ENCODE measurements at places on chromosomes 2 and 18. TPM values are rescaled to one million over a fixed set of nuclear protein-coding genes. Genes with fewer than 3 reads are reported as not detected.

GRCh38 chr2:101012054-101012705 lies 10.1 kb downstream of the RPL31 start:
- DNase-seq: no peak

DNA sequence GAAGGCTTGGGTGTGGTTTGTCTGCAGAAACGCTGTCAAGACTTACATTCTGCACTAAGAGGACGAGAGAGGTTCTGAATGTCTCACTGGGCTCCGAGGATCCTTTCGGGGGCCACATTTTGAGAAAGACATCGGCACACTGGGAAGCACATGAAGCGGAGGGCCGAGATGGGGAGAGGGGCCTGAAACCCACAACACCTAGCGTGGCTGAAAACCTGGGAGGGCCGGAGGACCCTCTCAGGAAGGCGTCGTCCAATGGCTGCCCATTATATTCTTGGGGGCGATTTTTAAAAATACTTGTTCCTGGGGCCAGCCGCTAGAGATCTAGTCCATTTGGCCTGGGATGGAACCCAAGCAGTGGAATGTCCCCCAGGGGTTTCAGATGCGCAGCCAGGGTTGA lies 229.6 kb downstream of the GBX2 start:
- no peak for DNase-seq

DNA sequence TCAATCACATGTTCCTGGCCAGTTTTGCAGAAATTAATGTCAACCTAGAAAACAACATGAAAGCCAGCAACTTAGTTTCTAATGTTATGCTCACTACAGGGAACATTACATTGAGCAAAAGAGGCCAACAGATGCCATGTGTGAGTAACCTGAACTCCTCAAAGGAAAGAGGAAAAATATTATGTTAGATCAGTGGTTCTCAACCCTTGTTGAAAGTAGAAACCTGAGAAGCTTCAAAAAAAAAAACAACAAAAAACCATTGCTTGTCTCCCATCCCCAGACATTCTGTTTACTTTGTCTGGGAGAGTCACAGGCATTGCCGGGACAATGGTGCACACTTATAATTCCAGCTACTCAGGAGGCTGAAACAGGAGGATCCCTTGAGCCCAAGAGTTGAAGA lies 57.7 kb downstream of the METTL4 start:
- no peak for DNase-seq

DNA sequence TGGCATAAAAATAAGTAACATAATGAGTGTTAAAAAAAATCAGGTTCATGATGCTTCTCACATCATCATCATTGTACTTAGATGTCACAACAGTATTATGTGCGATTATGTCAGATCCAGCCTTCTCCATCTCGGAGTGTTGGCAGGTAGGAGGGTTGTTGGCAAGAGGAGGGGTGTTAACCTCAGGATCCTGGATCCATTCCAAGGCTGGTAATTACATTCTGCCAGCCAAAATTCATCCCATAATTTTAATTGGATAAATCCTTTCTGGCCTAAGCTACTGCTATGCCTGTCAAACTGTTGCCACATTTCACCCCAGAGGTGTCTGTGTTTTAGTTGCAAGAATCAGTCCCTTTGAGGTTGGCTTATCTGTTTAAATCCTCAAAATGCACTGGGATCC lies 891 bp upstream of the FTCDNL1 start:
- no peak for DNase-seq

- DNase-seq: no peak
These were observed 112.8 kb downstream of the KCTD1 start for GRCh38 chr18:26435415-26436095.

DNA sequence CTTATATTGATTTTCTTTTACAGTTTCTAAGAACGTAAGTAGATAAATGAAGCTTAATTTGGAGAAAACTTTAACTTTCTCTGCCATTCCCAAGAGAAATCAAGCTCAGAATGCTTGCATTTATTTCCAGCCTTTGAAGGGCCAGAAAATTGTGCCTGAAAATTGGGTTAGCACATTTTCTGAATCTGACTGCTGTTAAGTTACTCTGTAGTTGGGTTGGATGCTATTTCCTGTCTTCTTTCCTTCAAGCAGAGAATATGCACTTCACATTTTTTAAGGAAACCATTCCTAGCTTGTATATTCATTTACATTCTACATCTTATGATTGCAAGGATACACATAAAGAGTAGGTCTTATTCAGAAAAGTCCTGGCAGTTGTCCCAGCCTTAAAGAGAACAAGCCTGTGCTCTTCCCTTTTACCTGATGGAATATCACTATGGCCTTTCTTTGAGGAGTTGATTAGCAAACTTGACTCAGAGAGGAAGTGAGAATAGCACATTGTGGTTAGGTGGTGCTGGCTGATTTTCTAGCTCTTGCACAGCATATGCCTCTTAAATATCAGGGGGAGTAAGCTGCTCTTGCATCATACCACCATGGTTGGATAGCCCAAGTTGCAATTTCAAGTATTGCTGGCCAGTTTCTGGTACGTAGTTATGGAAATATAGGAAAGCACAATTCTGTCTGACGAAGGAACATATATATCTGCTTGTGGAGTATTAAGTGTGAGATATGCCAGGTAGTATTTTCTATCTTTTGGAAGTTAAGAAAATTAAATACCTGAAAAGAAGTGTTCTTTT lies 133.7 kb downstream of the COMMD1 start:
- no peak for DNase-seq

GRCh38 chr2:5546181-5546580 lies 146.0 kb upstream of the SOX11 start:
- no peak for DNase-seq

DNA sequence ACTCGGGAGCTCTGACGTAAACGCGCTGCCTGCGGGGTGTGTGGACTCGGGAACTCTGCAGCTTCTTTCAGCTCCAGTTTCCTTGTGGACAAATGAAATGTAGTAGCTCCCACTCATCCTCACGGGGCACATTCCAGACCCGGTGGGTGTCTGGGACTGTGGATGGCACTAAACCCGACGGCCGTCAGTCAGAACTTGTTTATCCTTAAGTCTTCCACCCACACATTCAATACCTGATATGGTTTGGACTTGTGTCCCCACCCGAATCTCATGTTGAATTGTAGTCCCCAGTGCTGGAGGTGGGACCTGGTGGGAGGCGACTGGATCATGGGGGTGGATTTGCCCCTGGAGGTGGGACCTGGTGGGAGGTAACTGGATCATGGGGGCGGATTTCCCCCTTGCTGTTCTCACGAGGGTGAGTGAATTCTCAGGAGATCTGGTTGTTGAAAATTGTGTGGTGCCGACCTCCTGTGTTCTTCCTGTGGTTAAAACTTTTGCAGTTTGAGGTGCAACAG lies 81.2 kb upstream of the SNTG2 start:
- no peak for DNase-seq

GRCh38 chr2:48198371-48198770 lies 292.1 kb upstream of the FBXO11 start:
- no peak for DNase-seq

- DNase-seq: no peak
These were observed 67.1 kb upstream of the YWHAQ start for GRCh38 chr2:9697909-9698308.

- DNase-seq: no peak
These were observed 6.6 kb downstream of the TTLL4 start for GRCh38 chr2:218717262-218717661.

- no peak for DNase-seq
These were observed 40.2 kb upstream of the GMCL1 start for GRCh38 chr2:69789175-69789721.

DNA sequence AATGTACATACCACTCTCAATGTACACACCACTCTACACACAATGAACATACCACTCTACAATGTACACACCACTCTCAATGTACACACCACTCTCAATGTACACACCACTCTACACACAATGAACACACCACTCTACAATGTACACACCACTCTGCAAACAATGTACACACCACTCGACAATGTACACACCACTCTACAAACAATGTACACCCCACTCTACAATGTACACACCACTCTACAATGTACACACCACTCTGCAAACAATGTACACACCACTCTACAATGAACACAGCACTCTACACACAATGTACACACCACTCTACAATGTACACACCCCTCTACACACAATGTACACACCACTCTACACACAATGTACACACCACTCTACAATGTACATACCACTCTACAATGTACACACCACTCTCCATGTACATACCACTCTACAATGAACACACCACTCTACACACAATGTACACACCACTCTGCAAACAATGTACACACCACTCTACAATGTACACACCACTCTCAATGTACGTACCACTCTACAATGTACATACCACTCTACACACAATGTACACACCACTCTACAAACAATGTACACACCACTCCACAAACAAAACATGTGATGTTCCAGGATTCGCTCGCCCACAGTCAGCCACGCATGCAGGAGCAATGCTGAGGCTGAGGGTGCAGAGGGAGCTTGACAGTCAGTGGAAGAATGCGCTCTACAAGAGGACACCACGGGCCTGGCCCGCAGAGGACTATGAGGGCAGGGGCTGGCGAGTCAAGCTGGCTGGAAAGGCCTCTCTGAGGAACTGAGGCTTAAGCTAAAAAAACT lies 118.2 kb downstream of the HDAC4 start:
- DNase-seq: no peak

DNA sequence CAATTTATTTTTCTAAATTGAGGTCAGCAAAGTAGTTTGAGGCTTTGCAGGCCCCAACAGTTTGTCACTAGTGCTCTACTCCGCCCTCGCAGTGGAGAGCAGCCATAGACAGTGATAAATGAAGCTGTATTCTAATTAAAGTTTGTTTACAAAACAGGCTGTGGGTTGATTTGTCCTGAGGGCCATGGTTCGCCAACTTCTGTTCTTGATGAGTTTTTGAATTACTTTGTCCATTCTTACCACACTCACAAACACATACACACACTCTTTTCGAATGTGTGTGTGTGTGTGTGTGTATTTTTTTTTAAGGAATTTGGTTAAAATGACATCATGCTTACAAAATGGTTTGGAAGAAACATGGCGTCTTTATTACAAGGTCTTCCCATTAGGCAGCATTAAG lies 68.6 kb downstream of the MTCL1 start:
- no peak for DNase-seq

DNA sequence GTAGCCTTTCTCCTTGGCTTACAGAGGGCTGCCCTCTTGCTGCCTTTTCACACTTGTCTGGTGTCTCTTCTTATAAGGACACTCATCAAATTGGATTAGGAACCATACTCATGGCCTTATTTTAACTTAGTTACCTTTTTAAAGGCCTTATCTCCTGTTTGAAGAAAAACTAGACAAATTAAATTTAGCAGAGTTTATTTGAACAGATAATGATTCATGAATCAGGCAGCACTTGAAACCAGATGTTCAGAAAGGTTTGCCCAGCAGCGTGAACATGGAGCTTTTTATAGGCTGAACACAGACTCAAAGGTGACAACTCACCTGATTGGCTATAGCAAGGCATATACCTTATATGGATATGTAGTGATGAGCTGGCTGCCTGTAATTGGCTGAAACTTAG lies 238.0 kb downstream of the GULP1 start:
- no peak for DNase-seq

DNA sequence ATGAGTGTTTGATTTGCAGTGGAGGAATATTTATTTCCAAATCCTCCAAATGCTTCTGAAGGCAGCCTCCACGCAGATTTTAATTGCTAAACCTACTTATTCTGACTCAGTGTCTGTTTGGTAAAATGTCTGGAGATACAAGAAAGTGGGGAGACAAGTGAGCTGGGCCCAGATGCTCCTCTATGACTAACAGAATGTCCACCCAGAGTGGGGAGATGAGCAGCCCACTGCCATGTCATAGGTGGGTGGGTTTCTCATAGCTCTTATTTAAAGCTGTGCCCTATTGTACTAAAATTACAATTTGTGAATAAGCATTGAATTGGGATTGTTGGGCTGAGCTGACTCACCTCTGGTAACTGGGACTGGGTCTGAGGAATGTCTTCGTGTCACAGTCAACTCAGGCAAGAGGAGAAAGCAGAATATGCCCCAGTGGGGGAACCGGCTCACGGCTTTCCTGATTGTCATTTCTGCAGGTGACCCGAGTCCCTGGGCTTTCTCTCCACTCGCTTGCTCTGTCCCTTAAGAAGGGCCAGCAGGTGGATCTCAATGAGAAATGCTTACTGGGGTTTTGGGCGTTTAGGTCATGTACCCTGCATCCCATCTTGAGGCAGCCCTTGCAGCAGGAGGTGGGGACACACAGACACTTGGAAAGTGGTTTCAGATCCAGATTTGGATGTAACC lies 116.3 kb upstream of the SPRED2 start:
- no peak for DNase-seq

DNA sequence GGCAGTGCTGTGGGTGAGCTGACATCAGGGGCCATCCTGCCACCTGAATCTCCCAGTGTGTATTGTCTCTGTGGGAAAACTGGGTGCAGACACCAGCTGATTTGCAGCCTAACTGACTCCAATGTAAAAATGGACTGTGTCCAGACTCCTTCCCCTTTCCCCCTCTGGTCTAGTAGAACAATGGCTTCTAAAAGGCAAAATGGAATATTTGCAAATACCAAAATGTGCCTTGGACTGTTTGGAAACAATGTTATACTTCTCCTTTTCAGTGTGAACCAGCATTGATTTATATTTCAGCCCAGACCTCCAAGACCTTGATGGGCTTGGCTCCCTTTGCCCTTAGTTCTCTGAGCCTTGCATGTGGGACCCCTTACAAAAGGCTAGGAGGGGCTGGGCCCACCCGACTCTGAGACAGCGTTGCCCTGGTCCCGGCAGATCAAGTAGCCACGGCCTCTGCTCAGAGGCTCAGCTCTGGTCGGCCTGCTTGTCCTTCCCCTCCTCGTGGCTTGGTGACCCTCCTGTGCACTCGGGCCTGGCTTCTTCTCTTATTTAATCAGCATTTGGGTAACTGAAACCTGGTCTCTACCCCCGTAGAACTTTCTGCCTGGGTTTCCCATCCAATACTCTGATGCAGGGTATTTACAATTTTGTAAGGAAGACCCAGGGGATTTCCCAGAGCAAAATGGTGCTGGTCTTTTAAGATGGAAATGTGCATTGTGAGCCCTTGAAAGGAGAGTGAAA lies 18.0 kb upstream of the ACKR3 start:
- DNase-seq: no peak

EML6 gene
- 8.2 TPM for total RNA-seq

PFN4 gene
- total RNA-seq: not detected

PLB1 gene
- 4.2 TPM for total RNA-seq

MAP4K4 gene
- 20.3 TPM for total RNA-seq

HOXD12 gene
- not detected for total RNA-seq

HOXD13 gene
- not detected for total RNA-seq

C2orf15 gene
- total RNA-seq: not detected

MTCL1 gene
- 23.9 TPM for total RNA-seq

CYBRD1 gene
- total RNA-seq: 69.8 TPM

GNAL gene
- total RNA-seq: 7.3 TPM

BMP10 gene
- not detected for total RNA-seq
